ENCODE measurements at places on chromosomes 3 and 15.

DNA sequence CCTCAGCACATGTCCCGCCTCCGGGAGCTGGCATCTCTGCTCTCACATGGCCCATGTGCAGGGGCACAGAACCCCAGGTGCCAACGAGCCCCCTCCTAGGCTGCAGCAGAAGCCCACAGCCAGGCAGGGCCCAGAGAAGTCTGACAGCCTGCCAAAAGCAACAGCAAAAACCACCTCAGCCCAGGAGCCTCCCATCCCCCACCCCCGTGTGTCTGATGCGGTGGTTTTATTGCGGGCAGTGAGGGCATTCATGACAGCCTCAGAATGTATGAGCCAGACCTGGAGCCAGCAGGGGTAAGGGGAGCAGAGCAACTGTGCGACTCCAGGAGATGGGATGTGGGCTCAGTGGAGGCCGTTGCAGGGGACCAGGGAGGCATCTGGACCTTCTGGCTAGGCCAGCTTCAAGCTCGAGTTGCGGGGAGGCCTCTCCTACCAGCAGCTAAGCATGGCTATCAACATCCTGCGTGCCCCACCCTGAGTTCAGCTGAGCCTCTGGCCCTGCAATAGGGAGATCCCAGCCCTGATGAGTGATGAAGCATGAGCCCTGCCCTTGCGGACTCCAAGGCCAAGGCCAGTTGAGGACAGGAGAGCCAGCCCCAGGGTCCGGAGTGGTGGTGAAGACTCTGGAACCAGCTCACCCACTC, 52.5 kb downstream of the CYP11A1 start:
- no peak for DNase-seq

- DNase-seq, result no peak
Measured at GRCh38 chr3:76527773-76528172, 512.1 kb upstream of the ROBO2 start.

DNA sequence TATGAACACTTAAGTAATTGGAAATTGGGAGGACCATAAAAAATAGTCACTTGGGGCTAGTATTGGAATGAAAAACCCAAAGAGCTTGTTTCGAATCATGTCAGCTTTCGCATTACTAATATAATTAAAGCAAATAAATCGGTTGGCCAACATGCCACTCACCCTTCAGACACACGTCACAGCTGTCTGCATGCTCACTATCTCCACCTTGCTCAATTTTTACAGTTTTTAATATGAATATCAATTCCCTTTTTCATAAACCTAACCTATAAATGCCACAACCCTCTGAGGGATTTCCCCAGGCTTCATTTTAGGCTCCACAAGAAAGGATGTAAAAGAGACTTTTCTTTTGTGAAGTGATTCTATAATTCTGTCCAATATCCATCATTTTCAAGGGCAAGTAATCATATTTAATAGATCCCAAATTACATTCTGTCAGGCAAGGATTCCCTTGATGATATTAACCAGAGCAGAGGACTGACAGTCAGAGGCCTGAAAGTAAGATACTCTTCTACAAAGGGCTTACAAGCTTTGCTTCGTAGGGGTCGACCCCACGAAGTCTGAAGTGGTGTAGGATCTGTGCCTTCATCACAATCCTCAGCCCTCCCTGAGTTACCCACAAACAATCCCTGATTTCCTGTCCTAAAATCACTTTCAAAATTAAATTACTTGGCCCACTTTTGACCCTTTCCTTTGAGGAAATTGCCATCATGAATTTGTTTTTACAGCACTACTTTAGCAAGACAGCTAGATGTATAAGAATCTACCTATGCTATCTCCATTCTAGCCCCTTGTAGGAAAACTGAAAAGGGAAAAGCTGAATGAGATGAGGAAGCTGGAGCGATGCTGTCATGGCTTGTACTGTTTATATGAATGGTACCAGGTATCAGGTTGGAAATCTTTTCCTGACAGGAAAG, 44.5 kb downstream of the NANOGP8 start:
- no peak for DNase-seq

- no peak for DNase-seq
Measured at GRCh38 chr3:76661527-76662250, 378.2 kb upstream of the ROBO2 start.

- no peak for DNase-seq
Measured at GRCh38 chr3:78647726-78648125, 1120.1 kb downstream of the ROBO1 start.

All from D341Med (cell line).